ENCODE measurements at places on chromosomes 13 and 19.
A peak's percentile ranks its signal among the peaks of the same experiment; 100 is the strongest.

- DNase-seq = no peak
Measured at GRCh38 chr19:44111910-44112463, 1.2 kb upstream of the ZNF225 start.

- DNase-seq = peak; percentile 42
Measured at GRCh38 chr19:10797541-10798256, 38.3 kb downstream of the TMED1 start.

DNA sequence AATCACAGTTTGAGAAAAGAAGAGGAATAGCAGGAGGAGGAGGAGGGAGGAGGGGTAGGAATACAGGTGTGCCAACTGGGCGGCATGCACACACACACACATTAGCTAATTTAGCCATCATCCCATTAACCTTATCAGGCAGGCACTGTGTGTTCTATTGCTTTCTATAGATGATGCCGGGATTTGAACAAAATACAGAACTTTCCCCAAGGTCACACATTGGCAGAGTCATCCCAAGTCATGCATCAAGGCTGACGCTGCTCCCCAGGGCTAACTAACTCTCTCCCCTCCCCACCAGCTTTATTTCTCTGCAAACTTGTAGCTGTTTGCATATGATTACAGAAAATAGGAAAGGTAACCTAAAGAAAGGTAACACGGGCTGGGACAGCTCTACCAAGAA is 83.0 kb downstream of the NUFIP1 start:
- no peak for DNase-seq

DNA sequence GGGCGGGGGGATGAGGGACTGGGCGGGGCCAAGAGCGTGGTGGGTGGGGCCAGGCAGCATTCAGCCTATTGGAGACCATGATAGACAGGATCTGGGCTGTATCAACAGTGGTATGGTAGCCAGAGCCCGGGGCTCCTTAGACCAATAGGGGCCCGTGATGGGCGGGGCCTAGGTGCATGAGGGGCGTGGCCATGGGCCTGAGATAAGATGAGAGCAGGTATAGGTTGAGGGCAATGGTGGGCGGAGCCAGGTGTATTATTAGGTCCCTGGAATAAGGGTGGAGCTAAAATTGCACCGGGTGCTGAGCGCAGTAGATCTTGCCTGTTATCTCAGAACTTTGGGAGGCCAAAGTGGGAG is 5.3 kb downstream of the ABCA7 start:
- DNase-seq = no peak

GRCh38 chr13:23953860-23954512 is 56.7 kb upstream of the C1QTNF9B start:
- DNase-seq = no peak

DNA sequence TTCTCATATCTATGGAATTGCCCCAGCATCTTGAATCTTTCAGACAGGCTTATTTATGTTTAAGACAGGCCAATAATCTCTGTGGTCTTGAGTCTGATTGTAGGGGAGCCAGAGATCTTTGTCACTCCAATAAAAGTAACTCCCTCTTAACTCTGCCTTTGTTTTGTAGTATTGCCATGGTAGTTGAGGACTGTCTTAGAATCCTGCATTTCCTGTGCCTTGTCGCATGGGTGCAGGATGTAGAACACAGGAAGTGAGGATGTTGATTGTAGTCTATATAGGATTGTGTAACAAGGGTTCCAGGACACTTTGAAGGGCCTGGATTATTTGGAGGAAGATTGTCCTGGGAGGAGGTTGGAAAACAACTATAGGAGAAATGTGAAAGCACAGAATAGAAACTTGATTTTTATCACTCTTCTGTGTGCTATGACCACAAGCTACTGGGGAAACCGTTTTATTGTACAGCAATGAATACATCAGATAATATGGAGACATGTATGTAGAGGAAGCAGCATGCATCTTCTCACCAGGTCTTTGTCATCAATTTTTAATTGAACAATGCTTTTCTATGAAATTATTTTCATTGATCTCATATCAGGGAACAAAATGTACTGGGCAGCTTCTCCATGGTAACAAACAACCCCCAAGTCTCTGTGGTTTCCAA is 411.7 kb downstream of the FGF9 start:
- no peak for DNase-seq

DNA sequence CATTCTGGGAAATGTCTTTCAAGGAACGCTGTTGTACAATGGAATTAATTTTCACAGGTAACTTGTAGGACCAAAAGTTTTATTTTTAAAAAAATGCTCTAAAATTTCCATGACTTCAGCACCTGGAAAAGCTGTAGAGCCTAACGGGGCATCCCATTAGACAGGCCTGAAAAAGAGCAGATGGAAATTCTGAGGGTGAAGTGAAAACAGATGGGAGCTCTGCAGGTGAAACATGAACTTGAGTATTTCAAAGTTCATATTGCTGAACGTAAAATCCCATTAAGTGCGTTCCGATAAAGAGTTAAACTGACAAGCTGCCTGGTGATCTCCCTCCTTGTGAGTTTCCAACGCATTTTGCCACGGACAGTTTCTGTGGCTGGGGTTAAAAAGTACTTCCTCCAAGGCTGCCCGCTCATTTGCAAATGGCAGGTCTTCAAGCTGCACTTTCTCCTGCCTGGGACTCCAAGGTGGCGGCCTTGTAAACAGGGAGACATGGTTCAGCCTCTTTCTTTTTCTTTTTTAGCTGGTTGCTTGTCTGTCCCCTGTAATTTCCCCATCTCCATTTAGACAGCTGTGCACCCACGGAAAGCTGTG is 450.4 kb downstream of the FGF9 start:
- no peak for DNase-seq

- no peak for DNase-seq
Measured at GRCh38 chr19:35011737-35012682, 11.9 kb downstream of the GRAMD1A start.
